ENCODE measurements at places on chromosomes 2 and 18.

DNA sequence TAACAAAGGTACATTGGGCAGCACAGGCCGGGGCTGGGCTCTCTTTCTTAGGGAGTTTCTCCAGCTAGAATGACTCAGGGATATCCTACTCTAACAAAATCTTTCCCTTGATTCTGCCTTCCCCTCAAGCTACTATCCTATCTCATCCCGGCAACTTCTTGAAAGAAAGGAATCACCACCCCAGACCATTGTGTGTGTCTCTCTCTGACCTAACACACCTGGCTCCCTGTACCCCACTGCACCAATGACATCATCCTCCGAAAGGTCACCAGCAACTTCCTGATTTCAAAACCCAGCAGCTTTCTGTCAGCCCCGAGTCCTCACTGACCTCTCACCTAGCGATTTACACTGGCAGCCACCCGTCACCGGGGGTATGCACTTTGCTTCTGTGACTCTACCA is 72.1 kb upstream of the MAP4K4 start:
- DNase-seq = no peak

DNA sequence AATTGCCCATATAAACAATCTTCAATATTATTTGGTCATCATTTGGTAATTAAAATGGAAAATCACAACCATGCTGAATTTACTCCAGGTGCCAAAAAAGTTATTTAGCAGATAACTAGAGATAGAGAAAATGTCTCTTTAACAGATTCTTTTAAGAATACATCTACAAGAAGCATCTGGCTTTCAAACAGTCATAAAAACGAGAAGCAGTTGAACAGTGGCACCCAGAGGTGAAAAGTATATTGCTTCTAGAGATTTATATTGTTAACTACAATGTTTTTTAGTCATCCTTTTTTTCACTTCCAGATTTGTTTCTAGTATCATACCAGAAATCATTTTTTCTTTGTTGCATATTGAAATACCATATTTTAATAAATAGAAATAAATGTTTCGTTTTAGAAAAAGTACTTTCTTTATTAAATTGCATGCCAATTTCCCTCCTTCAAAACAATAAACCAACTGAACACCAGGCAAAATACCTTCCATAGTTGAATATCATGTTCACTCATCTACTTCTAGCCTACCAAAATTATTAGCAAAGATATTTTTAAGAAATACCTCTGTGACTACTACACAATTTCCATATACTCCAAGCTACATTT is 65.4 kb upstream of the HNRNPA3 start:
- DNase-seq = no peak

GRCh38 chr2:61100801-61101200 is 35.1 kb downstream of the SANBR start:
- no peak for DNase-seq

- no peak for DNase-seq
These were observed 46.5 kb downstream of the PLEK start for GRCh38 chr2:68411397-68412126.

GRCh38 chr2:133197156-133197555 is 371.1 kb downstream of the NCKAP5 start:
- DNase-seq = no peak

- peak; percentile 77 for DNase-seq
These were observed 19.1 kb downstream of the MXD1 start for GRCh38 chr2:69933839-69934613.

- no peak for DNase-seq
These were observed at the start of gene TGFBRAP1 for GRCh38 chr2:105329561-105330495. Gene TGFBRAP1 (minus strand): TSS chr2:105329735. CDS start chr2:105308301, 21,434 bp downstream.

DNA sequence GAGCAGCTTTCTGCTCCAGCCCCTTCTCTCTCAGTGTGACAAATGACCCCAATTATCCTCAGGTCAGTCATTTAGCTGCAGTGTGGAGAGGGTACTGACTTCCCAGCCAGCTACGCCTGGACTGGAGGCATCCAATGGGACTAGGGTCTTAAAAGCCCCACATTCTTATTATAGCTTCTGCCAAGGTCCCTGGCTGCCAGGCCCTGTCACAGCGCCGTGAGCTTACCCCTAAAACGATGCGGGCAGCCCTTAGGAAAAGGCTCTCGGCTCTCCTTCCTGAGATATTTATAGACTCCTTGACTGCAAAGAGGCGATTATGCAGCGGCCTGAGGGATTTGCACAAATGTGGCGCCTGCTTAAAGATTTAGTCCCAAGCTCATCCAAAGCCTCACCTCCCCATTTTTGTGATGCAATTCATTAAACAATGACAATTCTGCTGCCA is 69.2 kb upstream of the EDAR start:
- DNase-seq = no peak

- DNase-seq = peak; percentile 79
These were observed 146.3 kb downstream of the RTN4 start for GRCh38 chr2:54903736-54904554.

DNA sequence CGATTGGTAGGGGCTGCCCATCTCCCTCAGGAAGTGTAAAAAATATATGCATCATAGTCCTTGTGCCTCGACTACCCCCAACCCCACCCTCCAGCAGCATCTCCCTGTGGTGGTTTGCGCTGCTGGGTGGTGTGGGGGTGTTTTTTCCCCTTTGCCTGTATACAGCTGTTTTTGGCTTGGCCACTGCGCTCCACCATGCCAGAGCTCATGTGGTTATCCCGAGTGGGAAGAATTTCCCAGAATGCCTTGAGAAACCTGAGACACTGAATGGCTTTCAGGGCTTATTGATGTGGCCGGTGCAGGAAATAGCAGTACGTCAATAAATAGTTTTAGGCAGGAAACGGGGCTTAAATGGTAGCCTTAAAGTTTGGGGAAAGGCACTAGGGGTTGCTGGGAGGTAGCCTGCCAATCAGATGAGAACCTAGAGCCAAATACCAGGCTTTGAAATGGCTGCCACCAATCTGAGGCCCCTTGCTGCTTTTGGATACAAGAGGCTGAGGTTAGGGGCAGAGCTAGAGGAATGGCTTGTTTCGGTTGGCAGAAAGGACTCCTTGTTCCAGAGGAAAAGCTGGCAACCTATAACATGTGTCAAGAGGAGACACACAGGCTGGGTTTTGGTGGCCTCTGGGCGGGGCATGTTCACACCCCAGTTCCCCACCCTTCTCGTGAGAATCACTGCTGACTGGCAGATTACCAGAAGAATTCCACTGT is 144.1 kb downstream of the SMAD7 start:
- DNase-seq = no peak

- no peak for DNase-seq
These were observed 243.9 kb upstream of the ID2 start for GRCh38 chr2:8437949-8438400.

GRCh38 chr2:28327581-28327955 is 65.1 kb upstream of the FOSL2 start:
- no peak for DNase-seq

- DNase-seq = no peak
These were observed 617.5 kb upstream of the SOX11 start for GRCh38 chr2:5074733-5075132.

GRCh38 chr2:55743583-55743982 is 49.9 kb upstream of the PNPT1 start:
- no peak for DNase-seq

DNA sequence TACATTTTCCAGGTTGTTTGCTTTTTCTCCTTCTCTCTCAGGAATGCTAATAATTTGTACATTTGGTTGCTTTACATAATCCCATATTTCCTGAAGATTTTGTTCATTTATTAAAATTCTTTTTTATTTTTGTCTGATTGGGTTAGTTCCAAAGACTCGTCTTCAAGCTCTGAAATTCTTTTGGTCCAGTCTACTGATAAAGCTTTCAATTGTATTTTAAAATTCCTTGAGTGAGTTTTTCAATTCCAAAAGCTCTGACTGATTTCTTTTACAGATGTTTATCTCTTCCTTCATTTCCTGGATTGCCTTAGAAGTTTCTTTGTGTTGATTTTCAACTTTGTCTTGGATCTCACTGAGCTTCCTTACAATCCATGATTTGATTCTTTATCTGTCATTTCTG is 50.0 kb downstream of the MBOAT2 start:
- no peak for DNase-seq

GRCh38 chr2:69188182-69188900 is 175.4 kb downstream of the ANTXR1 start:
- no peak for DNase-seq

DNA sequence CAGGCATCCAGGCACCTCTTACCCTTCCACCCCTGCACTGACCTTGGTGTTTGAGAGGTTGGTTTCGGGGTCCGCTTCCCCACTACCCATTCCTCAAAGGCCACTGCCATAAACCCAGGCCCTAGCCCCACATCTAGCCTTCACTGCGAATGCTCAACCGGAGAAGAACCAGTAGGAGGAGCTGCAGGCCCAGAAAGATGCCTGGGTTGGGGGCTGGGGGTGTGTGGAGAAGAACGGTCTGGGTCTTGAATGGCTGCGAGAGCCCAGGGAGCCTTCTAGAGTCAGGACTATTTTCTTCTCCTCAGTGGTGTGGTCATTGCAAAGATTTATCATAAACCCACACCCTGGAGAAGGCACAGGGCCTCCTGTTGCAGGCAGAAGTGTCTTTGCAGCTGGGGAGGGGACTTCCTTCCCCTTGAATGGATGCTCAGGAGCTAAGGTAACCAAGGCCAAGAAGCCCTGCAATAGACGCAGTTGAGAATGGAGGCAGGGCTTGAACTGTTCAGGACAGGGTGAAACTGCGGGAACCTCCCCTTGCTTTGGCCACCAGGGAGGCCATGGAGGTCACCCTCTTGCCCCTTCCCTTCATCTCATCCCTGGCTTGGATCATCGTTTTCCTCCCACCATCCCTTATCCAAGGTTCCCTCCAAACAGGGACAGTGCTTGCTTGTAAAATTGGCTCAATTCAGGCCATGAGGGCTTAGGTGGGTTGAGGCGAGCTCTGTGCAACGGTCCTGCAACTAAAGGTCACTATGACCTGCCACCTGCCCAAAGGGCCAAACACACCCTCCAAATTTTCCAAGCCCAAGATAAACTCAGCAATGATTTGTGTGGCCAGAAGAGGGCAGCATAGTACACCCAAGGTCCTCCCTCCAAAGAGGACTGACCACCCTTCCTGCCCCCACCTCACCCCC is 20.9 kb downstream of the THNSL2 start:
- DNase-seq = no peak

DNA sequence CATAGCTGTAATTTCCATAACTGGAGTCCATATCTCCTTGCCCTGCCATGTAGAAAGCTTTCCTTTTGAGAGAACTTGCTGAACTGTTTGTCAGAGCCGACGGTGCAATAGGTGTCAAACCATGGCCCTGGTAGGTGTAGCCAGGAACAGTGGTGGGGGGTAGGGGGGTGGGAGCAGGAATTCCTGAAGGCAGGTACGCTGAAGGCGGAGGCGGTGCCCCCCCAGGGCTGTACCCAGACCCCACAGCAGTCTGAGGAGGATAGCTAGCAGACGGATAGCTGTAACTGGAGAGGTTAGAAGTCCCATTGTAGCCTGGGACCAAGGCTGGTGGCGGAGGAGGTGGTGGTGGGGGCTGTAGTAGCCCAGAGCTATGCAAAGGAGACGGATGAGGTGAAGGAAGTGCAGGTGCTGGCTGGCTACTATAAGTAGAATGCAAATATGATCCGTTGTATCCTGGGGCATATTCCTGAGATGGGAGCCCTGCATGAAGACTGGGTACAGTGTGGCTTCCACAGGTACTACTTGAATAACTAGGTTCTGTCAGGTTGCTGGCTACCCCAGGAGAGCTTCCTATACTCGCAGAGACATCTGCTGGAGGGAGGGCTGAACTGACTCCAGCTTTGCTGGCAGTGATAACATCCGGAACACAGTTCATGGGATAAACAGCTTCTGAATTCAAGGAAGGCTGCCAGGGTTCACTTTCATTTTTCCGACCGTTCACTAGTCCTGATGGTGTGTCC is 124.8 kb downstream of the FIGN start:
- no peak for DNase-seq

GRCh38 chr2:72893594-72894319 is 6.5 kb downstream of the SPR start:
- DNase-seq = no peak

DNA sequence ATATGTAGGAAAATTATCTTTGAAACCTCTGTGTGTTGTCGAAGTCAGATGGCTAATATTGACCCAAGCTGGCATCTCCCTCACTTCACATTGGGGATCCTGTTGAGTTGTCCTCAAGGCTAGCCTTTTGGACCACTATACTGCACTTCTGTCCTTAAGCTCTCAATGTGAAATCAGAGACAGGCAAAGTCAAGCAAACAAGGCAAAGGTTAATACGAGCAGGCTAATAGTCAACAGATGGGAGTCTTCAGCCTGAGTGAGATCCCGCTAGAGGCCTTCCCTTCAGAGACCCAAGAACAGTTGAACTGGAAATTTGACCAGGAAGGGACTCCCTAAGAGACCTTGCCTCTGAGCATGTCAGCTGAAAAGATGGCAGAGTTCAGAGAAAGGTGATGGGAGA is 475.4 kb downstream of the PARD3B start:
- DNase-seq = no peak

DNA sequence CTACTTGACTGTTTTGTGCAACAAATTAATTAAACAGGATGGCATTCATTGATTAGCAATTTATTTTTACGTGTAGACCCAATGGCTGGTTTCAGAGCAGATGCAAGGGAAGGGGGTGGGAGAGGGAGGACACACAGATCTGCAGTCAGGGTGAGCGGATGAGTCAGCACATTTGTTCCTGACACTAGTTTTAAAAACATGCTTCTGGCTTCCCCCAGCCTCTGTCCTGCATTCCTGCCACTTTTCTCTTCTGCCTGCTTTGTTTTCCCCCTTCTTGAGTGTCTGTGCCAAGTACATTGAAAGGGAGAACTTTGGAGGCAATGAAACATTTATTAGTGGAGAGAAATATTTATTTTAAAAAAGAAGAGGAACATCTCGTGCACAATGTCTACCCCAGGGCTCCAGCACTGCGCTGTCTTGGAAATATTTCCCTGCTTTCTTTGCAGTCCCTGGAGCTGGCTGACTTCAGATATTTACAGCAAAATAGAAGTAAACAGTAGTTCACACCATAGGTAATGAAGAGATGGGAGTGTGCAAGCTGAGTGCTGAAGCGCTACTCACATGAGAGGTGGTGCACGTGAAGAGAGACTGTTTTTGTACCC is 52.2 kb downstream of the NRP2 start:
- DNase-seq = peak; percentile 55

DNA sequence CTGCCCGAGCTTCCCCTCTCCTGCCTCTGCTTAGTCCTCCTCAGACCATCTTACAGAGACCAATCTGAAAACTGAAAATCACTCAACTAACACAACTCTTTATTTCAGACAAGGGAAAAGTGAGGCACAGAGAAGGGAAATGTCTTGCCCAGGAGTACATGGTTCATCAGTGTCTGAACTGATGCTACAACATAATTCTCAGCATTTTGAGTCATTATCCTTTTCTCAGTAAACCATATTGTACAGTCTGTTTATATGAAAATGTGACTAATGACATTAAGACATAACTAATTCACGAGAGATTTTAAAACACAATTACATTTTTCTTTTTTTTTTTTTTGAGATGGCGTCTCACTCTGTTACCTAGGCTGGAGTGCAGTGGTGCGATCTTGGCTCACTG is 62.7 kb downstream of the ITSN2 start:
- no peak for DNase-seq

Data from pulmonary artery endothelial cell (primary cell).